Right lung (tissue), 10 donors: ENCODE measurements at places on chromosomes 5 and 9. TPM values are rescaled to one million over a fixed set of nuclear protein-coding genes. Genes with fewer than 3 reads are reported as not detected.

GRCh38 chr5:121175986-121176385, 675.7 kb upstream of the FTMT start:
- no peak for DNase-seq

- no peak for DNase-seq
These were observed 294.9 kb downstream of the TAF11L14 start for GRCh38 chr5:17929171-17929570.

GRCh38 chr9:125690679-125691078, 16.3 kb downstream of the MAPKAP1 start:
- DNase-seq = no peak

DNA sequence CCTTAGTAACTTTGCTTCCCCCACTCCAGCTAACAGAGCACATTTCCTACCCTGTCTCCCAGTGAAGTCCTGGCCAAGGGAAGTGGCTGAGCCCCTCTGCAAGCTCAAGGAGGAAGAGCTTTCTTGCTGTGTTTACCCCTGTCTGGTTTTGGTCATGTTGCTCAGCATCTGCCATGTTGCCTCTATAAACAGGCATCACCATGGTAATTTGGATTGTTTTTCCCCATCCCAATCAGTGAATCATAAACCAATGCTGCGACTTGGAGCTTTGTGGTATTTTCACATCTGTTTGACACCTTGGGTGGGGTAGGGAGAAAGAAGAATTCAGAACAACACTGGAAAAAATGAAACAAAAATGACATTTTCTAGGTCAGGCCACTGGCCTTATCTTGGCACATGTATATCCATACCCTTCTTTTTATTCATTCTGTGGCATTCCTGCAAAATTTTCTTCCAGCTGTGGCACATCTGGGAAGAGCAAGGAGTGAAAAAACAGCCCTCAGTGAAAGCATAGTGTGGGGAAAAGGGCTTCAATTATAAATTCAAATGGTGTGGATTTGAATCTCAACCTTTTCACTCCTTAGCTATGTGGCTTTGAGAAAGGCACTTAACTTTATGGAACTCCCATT, 42.5 kb downstream of the SLIT3 start:
- DNase-seq = no peak

Gene PTGER4
- 2.7 TPM for polyA plus RNA-seq

Gene C5orf52
- not detected for polyA plus RNA-seq

Gene TTLL11
- 8.8 TPM for polyA plus RNA-seq

Gene GHR
- polyA plus RNA-seq = 35.0 TPM

- DNase-seq = no peak
These were observed 137.5 kb downstream of the GAPVD1 start for GRCh38 chr9:125399165-125399564.

Gene TMEM215
- not detected for polyA plus RNA-seq

DNA sequence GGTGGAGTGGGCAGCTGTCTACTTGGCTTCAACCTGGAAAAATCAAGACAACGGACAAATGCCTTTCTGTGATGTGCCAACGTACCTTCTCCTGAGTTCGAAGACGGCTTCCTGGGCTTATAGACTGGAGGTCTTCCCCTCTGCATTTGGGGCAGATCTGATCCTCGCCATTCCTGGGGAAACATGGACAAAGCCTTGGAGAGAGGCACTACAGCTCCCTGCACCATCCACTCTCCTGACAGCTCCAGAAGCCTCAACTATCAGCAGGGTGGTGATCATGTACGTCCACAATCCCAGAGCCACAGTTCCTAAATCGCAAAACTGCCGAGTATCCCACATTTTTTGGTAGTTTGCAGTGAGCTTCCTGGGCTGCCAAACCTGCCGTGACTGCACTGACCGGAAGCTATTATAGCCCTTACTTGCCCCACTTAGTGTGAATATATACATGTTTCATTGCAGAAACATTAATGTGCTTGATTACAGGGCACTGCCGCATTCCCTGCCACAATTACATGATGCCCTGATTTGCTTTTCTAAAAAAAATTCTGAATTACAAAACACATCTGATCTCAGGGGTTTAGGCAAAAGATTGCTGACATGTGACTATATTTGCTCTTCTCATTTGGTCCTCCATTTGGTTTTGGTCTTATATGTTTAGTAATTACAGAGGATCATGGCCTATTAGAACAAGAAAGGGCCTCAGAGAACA, 2.8 kb downstream of the TRAF1 start:
- no peak for DNase-seq

Gene TPPP
- polyA plus RNA-seq = 8.2 TPM

Gene CENPP
- 5.9 TPM for polyA plus RNA-seq
